COLO829 (cell line): ENCODE measurements at places on chromosomes 2 and 18.

DNA sequence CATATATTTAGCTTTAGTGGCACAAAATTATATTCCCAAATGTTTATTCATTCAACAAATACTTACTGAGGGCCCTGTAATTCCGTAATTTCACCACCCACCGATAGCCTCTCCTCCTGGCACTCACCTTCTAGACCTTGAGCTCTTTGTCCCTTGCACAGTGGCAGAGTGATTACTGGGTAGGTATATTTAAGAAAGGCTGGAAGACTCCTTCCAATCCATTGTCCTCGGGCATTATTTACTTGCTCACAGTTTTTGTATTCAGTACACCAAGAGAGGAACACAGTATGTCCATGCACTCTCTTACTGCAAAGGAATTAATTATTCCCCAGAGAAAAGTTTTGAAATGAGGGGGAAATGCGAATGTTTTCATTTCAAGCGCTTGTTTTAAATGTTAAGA, 1.1 kb upstream of the CDCA7 start:
- no peak for DNase-seq

- DNase-seq = no peak
These were observed 18.8 kb downstream of the SPRED2 start for GRCh38 chr2:65413610-65414009.

DNA sequence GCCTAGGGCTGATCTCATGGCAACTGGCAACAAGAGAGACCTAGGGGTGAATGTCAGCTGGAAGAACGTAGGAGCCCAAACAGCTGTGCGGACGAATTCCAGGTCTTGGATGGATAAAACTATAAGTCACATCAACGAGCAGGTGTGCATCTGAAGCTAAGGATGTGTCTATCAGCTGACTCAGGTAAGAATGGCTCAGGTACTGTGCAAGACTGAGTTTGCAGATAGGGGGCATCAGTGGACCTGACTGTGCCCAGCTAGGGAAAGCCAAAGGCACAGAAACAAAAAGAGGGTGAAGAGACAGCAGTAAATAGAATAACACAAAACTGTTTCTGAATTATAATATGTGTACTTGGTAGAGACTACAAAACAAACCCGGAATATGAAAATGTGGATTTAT, 357.3 kb downstream of the ZEB2 start:
- DNase-seq = no peak

DNA sequence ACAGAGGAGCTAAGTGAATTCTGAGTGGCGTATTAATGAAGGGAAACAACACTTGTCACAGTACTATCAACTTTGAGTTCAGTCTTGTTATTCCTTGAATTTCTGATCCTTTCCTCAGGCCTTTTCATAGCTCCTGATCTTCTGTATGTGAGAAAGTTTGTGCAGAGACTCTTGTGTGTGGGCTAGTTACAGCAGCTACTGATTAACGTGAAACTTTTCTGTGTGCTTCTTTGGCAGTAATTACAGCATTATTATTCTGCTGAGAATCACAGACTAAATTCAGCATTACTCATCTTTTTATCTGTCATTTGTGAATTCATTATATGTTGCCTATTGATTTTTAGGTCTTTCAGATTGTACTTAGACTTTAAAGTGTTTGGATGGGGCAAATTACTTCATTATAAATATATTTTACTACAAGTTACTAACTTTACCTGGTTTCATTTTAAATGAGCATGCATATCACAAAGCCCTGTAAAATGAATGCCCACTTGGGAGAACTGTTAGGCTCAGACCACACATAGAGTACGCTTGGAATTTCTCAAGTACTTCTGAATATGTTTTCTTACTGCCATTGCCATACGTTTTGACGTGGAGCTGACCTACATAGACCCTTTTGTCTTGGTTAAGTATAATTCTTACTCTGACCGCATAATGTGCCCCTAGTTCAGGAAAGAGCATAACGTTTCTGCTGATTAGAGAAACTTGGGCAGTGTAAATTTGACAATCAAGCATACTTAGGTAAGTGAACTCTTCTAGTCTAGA, 36.2 kb downstream of the CREB1 start:
- no peak for DNase-seq

DNA sequence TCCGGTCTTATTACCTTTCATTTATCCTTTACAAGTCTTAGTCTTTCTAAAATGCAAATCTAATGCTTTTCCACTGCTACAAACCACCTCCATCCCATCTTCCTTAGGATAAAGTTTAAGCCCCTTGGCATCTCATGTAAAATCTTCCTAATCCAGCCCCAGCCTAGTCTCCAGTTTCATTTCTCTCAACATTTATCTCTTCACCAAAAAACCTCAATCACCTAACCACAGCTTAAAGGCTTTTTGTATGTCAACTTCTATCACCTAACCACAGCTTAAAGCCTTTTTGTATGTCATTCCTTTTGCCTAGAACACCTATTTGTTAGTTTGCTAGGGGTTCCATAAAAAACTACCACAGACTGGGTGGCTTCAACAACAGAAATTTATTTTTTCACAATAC, 4.2 kb downstream of the TRAK2 start:
- DNase-seq = no peak

GRCh38 chr2:64277101-64277849, 133.1 kb upstream of the PELI1 start:
- peak; percentile 80 for DNase-seq

DNA sequence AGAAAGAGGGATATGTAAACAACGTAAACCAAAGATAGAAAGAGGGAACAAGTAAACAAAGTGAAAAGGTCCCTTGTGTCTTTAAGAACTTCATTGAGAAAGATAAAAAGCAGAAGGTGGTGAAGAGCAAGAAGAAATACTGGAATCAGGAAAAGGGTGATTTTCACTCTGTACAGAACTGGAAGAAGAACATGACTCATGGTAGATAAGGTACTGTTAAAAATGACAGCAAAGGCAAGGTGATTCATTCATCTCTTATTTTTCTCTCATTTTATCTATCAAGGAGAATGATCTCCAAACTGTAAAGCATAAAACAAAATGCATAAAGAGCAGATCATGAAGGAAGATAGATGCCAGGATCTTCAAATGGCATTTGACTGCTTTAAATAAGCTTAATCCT, 724.6 kb upstream of the CELF4 start:
- DNase-seq = no peak

- no peak for DNase-seq
These were observed 48.3 kb upstream of the TMEM18 start for GRCh38 chr2:725468-725867.

DNA sequence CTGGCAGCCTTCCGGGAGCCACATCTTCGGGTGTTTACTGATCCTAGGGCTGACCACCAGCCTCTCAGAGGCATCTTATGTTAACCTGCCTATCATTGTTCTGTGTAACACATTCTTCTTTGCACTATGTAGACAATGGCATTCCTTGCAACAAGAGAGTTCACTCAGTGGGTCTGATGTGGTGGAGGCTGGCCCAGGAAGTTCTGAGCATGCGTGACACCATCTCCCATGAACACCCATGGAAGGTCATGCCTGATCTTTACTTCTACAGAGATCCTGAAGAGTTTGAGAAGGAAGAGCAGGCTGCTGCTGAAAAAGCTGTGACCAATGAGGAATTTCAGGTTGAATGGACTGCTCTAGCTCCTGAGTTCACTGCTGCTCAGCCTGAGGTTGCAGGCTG, 15.3 kb upstream of the ALMS1 start:
- no peak for DNase-seq

DNA sequence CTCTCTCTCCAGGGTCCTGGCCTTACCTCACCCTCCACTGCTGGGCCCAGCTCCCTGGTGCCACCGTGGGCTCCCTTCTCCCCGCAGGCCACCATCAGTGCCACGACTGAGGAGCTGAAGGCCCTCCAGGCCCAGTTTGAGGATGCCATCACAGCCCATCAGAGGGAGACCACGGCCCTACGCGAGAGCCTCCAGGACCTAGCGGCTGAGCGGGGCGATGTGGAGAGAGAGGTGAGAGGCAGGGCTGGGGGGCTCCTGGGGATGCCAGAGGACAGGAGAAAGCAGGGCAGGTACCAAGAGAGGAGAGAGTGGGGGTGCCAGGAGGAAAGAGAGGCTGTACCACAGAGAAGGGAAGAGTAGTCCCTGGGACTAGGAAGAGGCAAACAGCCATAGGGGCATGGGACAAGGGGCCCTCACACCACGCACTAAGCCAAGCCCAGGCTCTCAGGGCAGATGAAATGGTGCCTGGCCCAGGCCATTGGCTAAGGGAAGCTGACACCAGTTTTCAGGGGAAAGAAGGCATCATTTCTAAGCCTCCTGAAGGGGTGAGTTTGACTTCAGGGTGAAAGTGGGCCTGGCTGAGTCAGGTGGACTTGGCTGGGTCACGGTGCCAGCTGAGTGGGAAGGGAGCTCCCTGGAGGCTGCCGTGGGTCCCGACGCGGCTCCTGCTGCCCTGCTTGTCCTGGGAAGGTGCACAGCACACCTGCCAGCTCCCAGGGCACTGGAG, 39.0 kb upstream of the SNED1 start:
- no peak for DNase-seq

- no peak for DNase-seq
These were observed 53.3 kb downstream of the GULP1 start for GRCh38 chr2:188345020-188345419.

DNA sequence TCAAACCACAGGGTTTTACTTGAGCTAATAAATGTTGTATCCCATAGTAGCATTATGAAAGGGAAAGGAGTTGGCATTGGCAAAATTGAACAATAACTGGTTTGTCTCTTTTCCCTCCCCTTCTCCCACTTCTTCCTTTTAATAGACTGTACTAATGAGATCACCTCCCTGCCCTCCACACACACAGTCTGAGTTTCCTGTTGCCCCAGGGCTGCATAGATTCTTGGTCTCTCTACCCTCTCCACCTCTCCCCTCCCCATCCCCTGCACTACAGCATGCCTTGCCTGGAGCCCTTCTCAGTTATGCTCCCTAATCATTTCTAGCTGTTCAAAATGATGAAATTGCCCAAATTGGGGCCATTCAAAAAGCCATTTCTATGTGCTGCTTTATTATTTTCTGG, 37.2 kb upstream of the NEMP2 start:
- DNase-seq = peak; percentile 87

DNA sequence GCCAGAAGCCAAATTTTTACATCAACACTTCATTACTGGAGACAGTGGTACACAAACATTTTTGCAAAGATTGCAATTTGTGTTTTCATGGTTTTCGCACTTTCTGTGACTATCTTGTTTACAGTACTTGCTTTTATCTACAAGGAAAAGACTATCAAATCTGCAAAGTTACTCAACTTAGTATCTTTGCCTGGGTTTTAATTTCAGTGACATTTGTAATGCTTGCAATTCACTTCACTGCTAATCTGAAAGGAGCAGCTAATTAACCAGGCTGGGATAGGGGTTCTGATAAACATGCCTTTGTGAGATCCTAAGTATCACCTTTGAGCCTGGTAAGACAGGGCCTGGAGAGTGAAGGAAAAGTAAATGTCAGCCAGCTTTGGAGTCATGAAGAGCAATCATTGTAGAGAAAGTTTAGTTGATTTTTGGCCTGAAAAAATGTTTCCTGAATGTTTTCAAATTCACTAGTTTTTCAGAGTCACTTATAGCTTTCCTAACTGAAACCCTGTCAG, 194.2 kb downstream of the RIT2 start:
- no peak for DNase-seq

- DNase-seq = no peak
These were observed 26.6 kb upstream of the NAPG start for GRCh38 chr18:10499230-10499629.

GRCh38 chr2:199818026-199818425, 33.0 kb downstream of the FTCDNL1 start:
- no peak for DNase-seq

GRCh38 chr2:158142568-158143332, 41.1 kb downstream of the UPP2 start:
- no peak for DNase-seq

DNA sequence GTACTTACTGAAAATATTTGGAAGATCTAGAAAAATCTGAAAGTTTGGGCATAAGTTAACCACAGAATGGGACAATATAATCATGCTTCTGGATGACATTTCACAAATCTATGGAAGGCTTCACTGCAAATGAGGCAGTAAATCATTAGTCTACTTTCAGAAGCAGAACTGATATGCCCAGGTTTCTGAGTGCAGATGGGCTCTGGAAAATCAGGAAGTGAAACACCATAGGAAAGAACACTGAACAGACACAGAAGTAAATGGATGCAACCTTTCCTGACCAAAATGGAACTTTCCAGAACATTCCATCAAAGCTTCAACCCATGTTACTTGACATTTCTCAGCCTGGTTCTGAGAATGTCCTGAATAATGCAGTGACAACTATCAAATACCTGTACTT, 55.1 kb downstream of the KCNG3 start:
- no peak for DNase-seq

DNA sequence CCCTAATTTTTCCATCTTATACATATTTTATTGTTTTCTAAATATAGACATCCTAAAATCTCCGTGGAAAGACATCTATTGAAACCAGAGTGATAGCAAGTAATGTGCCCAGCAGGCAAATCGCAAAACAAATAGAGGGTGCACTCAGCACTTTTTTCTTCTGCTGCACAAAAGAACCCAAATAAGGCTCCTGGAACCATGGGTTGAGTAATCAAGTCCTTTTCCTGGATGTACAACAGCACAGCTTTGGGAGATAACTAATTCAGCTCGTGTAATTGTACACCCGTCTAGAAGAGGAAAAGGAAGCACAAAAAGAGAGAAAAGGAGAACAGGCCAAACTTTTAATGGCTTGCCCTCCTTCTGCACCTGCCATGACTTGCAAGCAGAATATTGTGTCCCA, 126.9 kb upstream of the TLK1 start:
- DNase-seq = no peak
